Left ventricle myocardium superior (tissue), 1 donor: ENCODE measurements at places on chromosomes 1 and 21. TPM values are rescaled to one million over a fixed set of nuclear protein-coding genes. Genes with fewer than 3 reads are reported as not detected.

DNA sequence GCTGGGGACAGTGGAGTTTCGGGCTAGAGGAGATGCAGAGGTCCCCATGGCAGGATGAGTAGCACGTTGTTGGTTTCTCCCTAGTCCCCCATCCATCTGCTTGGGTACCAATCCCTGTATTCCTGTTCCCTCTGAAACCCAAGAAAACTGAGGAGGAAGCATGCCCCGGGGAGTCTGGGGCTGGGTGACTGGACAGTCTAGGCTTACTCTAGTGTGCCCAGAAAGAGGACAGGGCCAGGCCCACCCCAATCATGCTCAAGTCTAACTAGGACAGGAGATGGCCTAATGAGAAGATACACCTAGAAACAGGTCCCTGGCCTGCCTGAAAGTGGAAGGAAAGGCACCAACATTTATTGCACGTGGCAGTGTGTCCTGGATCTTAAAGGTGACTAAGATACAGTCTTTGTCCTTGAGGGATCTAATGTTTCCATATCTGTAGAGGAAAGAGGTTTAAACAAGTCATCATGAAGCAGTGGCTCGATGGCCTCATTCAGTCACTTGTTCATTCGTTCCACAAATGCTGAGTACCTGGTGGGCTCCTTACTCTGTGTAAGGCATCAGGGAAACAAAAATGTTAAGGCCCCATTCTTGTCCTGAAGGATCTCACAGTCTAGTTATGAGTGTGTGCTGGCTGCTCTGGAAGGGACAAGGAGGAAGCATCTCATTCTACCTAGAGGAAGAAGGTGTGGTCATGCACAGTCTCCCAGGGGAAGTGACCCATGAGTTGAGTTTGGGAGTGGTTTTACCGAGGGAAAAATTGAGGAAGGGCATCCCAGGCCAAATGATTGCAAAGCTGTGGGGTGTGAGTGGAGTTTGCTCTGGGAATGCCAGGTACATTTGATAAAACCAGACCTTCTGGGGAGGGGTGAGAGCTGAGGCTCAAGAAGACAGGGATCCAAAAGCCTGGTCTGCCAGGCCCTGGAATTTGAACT, 10.0 kb downstream of the CDK18 start:
- no peak for DNase-seq

Gene PROX1
- total RNA-seq: 95.0 TPM

DNA sequence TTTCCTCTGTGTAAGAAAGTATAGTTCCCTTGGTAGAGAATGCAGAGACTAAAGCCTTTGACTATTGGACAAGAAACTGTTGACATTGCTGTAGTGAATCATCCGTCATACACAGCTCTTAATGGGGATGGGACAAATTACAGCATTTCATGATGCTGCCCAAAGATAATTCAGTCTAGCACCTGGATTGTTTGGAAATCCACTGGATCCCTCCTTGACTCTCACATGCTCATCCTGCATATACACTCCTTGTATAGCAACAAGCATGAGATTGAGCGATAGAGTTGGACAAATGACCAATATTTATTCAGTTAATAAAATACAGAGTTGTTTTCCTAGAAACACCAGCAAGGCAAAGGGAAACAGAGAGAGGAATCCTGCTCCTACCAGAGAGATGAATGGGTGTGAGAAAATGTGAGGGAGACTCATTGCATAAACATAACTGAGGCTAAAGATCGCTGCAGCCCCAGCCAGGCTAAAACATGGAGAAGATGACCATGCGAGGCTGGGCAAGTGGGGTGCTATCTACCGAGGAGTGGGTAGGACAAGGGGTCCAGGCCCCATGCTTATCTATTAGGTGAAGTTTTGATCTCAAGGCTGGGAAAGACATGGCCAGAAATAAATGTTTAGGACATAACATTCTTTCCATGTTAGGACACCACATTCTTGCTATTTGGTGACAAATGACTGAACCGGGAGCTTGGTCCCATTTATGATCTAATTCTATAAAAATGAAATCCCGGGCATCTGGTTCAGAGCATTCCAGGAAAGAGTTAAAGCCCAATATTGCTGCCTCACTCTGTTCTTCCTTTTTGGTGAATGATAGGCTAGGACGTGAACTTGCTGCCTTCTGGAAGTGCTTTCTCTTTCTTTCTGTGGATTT, 153.2 kb downstream of the TGFB2 start:
- DNase-seq: no peak

GRCh38 chr21:26177187-26177586, 6.6 kb upstream of the APP start:
- peak; percentile 30 for DNase-seq

GRCh38 chr1:55310505-55310971, 95.4 kb upstream of the USP24 start:
- DNase-seq: no peak

DNA sequence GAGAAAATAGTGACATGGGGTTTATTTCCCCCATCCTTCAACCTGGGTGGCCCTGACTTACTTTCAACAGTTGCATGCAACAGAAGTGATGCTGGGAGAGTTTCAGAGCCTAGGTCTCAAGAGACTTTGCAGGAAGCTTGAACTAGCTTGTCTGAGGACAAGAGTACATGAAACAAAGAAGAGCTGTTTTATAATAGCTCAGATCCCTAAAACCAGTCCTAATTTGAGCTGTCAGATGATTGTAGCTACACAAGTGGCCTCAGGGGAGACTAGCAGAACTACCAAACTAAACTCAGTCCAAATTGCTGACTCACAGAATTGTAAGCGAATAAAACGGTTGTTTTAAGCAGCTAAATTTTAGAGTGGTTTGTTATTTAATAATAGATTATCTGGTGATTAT, 17.1 kb downstream of the RC3H1 start:
- no peak for DNase-seq

Gene KLHDC9
- 5.2 TPM for total RNA-seq

DNA sequence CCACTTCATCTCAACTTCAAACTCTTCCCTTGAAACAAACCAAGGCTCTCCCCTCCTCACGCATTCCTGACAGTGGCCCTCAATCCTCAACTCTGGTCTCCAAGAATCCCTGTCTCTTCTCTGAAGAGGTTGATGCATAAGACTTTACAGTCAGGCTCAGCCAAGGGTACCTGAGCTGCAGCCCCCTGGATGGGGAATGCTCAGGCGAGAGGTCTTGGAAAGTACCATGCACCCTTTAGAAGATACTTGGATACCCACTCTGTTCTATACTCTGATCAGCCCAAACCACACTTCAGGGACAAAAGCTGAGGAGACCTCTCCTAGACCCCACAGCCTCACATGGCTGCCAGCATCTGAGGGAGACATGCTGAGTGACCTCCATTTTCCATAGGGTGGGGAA, 536 bp upstream of the PGLYRP3 start:
- no peak for DNase-seq

DNA sequence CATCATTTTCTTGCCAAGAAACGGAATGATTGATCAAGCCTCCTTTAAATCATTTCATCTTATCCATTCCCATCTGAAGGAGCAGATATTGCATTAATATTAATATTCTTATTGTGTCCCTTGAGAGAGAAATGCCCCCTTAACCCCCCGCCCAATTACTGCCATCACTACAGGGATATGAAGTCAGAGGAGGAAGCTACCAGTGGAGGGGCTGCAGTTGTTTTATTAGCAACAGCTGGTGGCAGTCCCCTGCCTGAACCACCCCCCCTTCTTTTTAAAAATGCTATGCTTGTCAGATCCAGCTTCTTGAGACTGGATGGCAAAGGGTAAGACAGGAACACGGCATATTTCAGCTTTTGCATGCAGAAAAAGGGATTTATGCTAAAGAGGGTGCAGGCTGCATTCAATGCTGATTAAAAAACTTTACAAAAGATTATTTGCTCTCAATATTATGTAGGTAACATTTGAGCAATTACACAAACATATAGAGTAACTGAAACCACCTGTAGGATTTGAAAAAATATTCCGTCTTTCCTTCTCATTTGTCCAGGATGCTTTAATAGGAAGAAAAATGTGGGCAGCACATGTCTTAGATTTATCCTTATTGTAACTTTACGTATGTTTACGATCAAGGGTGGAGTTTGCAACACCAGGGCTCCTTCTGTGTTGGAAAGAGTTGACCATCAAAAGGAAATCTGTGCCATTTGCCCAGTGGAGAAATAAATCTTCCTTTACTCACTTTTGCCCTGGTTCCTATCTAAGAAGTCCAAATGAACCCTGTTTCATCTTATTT, 77.7 kb downstream of the ZBTB18 start:
- no peak for DNase-seq

- DNase-seq: no peak
These were observed 72.2 kb upstream of the MAN1A2 start for GRCh38 chr1:117295001-117295400.

Gene PAPPA2
- 0.45 TPM for total RNA-seq

GRCh38 chr1:171654201-171654941, 1.9 kb upstream of the MYOC start:
- DNase-seq: peak; percentile 30

GRCh38 chr1:228370439-228370940, 36.1 kb downstream of the TRIM11 start:
- no peak for DNase-seq

Gene CYP4Z1
- total RNA-seq: 0.30 TPM

DNA sequence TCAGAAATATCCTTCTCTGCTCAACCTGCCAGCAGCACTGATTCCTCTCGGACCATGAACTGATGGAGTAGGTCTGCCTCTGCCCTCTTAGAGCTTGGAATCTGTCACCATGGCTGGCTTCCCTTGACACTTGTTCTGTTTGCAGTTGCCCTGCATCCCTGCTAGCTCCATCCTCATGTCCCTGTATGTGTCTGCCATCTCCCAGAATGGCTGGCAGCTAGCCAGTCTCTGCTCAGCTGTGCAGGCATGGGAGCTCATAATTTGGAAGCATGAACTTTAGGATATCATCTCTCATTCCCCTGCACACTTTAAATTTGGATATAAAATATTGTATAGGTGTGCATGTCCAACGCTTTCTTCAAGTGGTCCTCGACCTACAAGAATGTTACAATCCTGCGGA, 95.4 kb downstream of the C1orf94 start:
- DNase-seq: no peak

DNA sequence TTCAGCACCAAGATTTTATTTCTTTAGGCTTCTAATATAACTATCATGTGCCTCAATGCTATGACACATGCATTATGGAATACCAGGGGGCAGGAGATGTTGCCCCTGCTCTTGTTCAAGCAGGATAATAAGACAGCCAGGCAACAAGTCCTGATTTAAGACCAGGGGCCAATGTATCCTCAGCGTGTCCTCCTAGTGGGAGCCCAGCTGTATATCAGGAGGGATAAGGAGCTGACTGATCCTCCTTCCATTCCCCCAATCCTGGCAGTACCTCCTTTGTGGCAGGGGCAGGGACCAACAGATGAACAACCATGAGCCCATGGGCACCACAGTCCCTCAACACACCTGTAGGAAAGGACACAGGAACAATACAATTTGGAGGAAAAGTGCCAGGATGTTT, 29.3 kb downstream of the SORT1 start:
- DNase-seq: no peak

DNA sequence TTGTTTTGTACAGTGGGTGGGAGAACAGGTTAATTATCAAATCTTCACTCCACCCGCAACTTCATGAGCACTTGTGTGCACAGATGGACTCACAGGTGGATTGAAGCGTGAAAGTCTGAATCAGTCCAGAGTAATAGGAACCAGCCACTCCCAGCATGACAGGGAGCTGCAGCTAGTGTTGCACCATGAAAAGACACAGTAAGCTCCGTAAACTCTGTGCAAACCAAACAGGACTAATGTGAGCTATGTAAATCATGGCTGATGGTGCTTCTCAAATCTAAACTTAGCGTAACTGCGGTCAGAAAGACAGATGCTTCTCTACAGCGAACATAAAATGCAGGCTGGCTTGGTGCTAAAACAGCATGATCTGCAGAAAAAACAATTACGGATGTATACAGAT, 114.4 kb downstream of the CENPF start:
- no peak for DNase-seq

Gene CD5L
- 3.5 TPM for total RNA-seq

GRCh38 chr1:167654975-167655575, 25.0 kb downstream of the RCSD1 start:
- DNase-seq: no peak
